LNCaP clone FGC (cell line): ENCODE measurements at places on chromosomes 7 and 10.

DNA sequence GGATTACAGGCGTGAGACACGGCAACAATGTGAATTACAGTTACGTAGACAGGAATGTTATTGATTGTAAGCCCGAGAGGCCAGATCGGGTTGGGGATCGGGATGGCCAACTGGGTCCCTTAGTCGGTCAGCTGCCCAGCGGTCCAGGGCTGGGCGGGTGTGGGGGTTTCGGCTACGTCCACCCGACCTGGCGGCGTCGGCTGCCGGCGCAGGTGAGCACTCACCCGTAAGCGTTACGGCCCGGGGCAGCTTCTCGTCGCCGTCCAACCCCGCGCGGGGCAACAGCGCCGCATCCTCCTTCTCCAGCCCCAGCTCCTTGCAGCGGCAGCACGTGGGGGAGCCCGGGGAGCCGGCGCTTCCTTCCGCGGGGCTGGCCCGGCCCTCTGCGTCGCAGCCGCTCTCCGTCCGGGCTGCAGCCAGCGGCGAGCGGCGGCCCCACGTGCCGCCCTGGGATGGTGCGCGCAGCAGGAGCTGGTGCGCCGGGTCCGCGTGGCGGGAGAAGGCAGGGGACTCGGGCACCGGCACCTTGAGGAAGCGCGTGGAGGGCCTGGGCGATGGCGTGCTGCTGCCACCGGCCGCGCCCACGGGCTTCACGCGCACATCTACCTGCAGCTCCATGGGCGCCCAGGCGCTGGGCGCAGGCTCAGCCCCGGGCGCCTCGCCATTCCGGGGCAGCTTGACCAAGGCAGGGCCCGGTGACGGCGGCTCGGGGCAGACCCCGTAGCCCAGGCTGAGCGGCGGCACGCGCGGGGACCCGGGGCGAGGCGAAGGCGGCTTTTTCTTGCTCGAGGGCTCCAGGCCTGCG is 609 bp downstream of the KLRG2 start:
- DNase-seq, result no peak

DNA sequence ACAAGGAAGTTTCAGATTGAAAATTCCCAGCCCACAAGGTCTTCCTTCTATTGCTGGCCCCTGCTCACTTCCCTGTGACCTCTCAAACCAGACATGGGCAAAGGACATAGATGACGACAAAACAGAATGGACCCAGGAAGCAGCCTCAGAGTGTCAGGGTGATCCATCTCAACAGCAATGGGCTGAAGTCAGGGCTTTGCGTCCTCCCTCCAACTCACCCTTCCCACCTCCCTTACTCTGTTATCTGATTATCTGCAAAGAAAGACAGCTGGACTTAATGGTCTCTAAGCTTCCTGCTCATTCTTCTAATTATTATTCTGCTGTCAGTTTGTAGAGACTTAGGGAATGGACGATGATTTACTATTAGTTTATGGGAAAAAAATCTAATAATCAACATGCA is 115.9 kb downstream of the PIP4K2A start:
- DNase-seq, result no peak

GRCh38 chr10:132303361-132304115 is 4.2 kb downstream of the STK32C start:
- no peak for DNase-seq

DNA sequence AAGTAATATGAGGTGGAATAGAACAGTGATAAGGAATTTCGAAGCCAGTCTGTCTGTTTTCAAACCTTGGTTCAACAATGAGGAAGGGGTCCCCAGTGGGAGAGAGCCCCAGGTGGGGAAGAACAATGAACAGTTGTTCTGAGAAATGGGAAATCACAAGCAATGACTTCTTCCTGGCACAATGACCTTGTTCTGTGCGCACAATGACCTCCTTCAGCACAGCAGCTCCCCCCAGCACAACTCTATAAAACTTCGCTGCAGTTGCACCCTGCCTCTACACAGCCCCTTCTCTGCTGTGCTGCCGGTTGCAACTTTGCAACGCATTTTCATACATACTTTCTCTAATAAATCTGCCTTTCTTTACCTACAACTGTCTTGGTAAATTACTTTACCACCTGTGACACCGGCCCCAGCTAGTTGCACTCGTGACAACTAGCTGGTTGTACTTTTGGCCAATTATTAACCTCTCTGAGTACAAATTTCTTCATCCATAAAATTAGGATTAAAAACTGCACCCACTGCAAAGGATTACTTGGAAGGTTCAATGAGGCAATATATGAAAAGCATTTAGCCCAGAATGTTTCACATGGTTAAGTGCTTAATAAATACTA is 40.5 kb downstream of the ASB4 start:
- DNase-seq, result no peak

DNA sequence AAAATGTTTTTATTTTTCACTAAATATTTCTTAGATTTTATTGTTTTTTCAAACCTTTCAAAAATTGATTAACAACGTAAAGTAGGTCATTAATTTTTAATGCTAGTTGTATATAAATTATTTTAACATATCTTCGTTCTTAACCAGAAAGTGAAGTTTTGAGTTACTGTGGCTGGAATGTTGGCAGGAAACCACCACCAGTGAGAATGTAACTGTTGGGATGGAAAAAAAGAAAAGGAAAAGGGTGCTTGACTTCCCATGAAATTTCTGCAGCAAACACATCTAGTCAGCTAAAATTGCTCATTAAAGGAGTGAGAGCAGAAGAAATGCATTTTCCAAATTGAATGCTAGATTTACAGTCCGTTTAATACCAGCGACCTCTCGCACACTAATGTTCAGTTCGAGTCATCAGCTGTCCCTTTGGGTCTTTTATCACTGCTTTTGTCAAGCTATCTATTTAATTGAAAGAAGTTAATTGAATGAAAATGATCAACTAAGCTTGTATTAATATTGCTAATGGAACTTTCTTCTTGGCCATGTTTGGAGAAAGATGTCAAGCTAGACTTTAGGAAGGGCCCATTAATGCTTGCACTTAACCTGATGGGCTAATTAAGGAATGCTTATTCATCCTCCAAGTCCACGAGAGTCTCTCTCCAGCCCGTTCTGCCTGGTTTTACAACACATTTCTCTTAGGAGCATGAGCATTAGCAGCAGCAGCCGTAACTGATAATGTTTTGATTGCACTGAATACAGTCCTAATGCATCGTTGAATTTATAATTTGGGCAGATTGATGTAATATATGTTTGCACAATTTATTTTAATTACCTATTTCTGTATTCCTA is 70.1 kb downstream of the UBE3C start:
- no peak for DNase-seq

- DNase-seq, result no peak
Observed at GRCh38 chr10:127887541-127888415, 5.0 kb downstream of the CLRN3 start.

DNA sequence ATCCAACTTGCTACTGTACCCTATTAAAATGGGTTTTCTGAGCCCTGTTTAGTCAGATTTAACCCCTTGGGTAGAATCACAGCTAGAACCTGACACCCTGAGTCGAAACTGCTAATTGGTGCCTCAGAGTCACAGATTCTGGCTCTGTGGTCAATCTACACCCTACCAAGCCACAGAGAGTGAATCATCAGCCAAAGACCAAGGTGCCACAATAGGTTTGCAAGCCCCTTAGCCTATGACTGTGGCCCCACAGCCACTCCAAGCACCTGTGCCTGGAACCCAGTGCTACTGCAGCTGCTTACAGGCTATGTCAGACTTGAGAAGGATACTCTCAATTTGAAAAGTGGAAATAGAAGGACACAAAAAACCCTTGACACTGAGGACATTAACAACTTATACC is 202.8 kb upstream of the KCND2 start:
- no peak for DNase-seq

DNA sequence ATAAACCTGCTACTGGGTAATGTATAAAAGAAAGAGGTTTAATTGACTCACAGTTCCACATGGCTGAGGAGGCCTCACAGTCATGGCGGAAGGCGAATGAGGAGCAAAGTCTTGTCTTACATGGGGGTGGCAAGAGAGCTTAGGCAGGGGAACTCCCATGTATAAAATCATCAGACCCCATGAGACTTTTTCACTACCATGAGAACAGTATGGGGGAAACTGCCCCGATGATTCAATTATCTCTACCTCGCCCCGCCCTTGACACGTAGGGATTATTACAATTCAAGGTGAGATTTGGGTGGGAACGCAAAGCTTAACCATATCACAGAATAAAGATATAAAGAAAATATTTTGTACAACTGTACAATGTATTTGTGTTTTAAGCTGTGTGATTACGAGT is 39.4 kb upstream of the PLCE1 start:
- DNase-seq, result no peak

DNA sequence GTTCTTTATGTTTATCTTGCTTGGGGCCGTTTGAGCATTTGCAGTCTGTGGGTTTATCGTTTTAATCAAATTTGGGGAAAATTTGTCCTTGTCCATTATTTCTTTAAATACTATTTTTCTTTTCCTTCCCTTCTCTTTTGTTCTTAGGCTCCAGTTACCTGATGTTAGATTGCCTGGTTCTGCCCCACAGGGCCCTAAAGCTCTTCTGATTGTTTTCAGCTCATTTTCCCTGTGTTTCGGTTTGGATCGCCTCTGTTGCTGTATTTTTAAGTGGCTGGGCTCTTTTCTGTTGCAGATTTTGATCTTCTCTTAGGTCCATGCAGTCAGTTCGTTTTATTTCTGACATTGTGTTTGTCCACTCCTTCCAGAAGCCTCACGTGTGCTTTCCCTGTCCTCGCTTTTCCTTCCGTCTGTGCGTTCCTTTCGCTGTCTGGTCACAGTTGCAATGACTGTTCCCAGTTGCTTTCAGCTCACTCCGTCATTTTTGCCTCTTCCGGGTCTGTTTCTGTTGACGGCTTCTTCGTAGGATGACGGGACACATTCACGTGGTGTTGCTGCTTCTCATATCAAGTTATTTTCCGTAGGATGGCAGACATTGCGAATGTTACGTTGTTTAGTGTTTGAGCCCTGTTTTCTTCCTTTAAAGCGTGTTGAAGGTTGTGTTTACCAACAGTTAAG is 111.4 kb downstream of the INPP5A start:
- no peak for DNase-seq
